AG10803 (cell line): ENCODE measurements at places on chromosomes 16 and 17.

GRCh38 chr17:306116-306515 lies 46.5 kb downstream of the RPH3AL start:
- no peak for DNase-seq

DNA sequence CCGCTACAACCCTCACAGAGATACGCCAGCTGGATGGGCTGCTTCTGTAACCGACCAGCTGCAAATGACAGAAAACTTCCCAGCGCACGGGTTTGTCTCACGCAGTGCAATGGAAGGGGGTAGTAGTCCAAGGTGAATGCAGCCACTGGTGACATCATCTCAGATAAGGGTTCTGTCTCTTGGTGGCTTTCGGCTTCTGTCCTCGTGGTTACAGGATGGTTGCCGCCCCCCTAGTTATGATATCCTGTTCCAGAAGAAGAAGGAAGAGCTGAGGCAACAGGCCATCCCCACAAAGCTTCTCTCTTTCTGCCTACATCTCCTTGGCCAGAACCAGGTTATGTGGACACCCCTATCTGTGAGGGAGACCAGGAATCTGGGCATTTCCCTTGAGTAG lies 40.3 kb upstream of the BAHCC1 start:
- no peak for DNase-seq

GRCh38 chr16:49419006-49419405 lies 45.4 kb downstream of the C16orf78 start:
- no peak for DNase-seq

GRCh38 chr17:7023576-7024401 lies 939 bp downstream of the BCL6B start:
- peak; percentile 72 for DNase-seq

- DNase-seq, result no peak
Measured at GRCh38 chr16:70432356-70432722, 6.6 kb downstream of the ST3GAL2 start.

DNA sequence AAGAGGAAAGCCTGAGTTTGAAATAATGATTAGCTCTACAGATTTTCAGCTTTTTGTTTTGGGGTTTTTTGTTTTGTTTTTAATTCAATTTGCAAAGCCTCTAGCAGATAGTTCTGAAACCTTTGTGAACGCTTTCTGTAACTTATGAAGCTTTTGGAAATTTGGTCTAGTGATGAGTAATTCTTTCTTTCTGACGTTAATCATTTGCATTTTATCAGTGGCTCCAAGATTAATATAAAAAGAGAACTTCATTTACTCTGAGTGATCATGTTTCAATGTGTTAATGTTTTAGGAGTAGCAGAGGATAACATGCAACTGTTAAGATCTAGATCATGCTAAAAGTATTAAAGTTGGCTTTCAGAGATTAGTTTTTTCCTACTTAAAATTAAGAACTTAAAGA lies 160.3 kb upstream of the TBX2 start:
- DNase-seq, result no peak
